ENCODE measurements at places on chromosomes 1 and 21. TPM values are rescaled to one million over a fixed set of nuclear protein-coding genes. Genes with fewer than 3 reads are reported as not detected.

The FCGR3A gene
- total RNA-seq: 5.4 TPM

DNA sequence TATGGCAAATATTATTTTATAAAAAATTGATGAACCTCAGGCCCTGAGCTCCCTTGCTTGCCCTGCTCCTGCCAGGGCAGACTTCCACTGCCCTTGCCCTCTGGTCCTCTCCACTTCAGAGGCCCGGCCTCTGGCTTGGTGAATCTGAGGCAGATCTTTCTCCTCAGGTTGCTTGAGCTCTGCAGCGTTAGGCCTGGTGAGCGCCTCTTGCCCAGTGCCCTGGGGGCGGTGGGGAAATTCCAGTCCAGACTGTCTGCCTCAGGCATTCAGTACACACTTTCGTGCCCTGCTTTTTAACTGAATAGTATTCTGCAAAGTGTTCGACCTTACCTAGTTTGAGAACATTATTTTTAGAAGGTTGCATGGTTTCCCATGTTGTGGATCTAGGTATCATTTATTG is 98.2 kb downstream of the PCBP3 start:
- ATAC-seq: no peak
- no peaks in the 10 kb centered on the region for H3K27me3 ChIP-seq
- H3K4me3 ChIP-seq: no peak overlapping the region

DNA sequence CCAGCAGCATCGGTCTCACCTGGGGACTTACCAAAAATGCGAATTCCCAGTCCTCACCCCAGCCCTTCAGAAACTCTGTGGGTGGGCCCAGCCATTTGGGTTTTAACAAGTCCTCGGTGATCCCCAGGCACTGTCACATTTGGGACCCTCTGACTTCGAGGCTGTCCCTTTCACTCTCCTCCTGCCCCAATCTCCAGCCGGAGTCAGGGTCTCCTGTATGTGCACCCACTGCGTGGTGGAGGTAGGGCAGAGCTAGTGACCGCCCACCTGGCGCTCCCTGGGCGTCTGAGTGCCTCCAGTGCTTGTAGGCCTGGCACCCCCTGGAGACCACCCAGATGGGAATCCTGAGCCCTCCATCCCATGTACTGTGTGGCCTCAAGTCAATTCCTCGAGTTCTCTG is 31.1 kb downstream of the EPHA8 start:
- no peak overlapping the region for H3K27ac ChIP-seq
- H3K36me3 ChIP-seq: no peaks in the 10 kb centered on the region
- peaks cover 87% of the 10 kb centered on the region for H3K27me3 ChIP-seq
- ATAC-seq: no peak
- H3K4me3 ChIP-seq: no peak overlapping the region

DNA sequence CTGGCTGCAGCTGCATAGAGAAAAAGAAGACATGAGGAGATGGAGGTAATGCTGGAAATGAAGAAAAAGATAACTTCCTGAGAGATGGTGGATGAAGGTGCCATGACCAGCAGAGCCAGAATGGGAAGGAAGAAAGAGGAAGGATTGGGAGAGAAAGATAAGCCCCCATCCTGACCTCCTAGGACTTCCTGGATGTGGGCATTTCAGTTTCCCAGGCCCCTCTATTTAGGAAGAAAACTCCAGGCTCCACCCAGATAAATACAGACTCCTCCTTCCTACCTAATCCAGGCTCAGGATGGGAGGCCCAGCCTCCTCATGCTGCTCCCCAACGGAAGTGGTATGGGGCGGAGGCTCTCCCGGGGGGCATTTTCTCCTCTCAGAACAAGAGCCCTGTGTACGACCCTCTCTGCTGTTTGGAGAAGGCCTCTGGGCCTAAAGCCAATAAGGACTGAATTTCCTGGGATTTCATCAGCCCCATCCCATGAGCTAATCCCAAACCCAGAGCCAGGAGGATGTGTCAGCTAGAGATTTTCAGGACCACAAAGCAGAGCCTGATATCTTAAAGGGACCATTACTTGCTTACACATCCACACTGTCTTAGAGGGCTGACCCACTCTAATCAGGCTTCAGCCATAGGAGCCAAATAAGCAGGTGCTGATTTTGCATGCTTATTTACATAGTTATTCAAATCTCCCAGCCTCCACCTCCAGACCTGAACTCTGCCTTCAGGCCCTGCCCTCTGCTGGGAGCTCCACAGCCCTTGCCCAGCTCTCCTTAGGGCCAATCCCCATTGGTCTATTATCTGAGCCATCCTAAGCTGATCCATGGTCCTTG is 5.1 kb upstream of the ARHGEF2 start:
- peak; percentile 79 for ATAC-seq
- H3K4me1 ChIP-seq: peaks cover 37% of the 10 kb centered on the region
- no peaks in the 10 kb centered on the region for H3K36me3 ChIP-seq
- peak overlapping the region; percentile 37 for H3K4me3 ChIP-seq

- no peak overlapping the region for H3K4me3 ChIP-seq
- H3K36me3 ChIP-seq: no peaks in the 10 kb centered on the region
- H3K27ac ChIP-seq: no peak overlapping the region
- H3K4me1 ChIP-seq: peaks cover 56% of the 10 kb centered on the region
- H3K27me3 ChIP-seq: no peaks in the 10 kb centered on the region
Observed at GRCh38 chr1:235313262-235313661, 14.7 kb downstream of the ARID4B start.

The ZMYND12 gene
- not detected for total RNA-seq

GRCh38 chr1:92995441-92996430 is 34.5 kb upstream of the DIPK1A start:
- no peak overlapping the region for H3K4me3 ChIP-seq
- no peak for ATAC-seq
- no peaks in the 10 kb centered on the region for H3K36me3 ChIP-seq
- H3K4me1 ChIP-seq: no peaks in the 10 kb centered on the region

GRCh38 chr1:84387480-84388163 is 10.7 kb upstream of the DNASE2B start:
- H3K4me3 ChIP-seq: no peak overlapping the region
- H3K36me3 ChIP-seq: no peaks in the 10 kb centered on the region
- H3K27ac ChIP-seq: no peak overlapping the region
- no peaks in the 10 kb centered on the region for H3K4me1 ChIP-seq
- no peak for ATAC-seq

DNA sequence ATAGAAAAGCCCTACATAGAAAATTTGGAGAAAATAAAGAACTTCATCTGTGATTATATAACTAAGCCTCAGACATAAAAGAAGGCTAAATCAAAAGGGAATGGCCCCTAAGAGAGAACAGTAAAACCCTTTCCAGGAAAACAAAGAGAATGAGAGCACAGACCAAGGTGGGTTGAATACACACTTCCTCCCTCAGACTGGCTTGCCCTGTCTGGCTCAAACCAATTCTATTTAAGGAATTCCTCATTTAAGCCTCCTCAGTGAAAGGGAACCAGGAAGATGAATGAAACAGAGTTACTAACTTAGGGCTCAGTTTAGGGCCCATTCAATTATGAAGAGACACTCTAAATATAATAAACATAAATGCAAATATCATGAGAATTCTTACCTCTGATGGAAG is 10.6 kb upstream of the SYT14 start:
- H3K27me3 ChIP-seq: peaks cover 5% of the 10 kb centered on the region
- H3K4me1 ChIP-seq: no peaks in the 10 kb centered on the region
- ATAC-seq: no peak

GRCh38 chr1:245173446-245174211 is 18.8 kb downstream of the KIF26B start:
- ATAC-seq: no peak
- no peak overlapping the region for H3K4me3 ChIP-seq
- H3K27ac ChIP-seq: no peak overlapping the region
- H3K36me3 ChIP-seq: no peaks in the 10 kb centered on the region
- no peaks in the 10 kb centered on the region for H3K4me1 ChIP-seq

DNA sequence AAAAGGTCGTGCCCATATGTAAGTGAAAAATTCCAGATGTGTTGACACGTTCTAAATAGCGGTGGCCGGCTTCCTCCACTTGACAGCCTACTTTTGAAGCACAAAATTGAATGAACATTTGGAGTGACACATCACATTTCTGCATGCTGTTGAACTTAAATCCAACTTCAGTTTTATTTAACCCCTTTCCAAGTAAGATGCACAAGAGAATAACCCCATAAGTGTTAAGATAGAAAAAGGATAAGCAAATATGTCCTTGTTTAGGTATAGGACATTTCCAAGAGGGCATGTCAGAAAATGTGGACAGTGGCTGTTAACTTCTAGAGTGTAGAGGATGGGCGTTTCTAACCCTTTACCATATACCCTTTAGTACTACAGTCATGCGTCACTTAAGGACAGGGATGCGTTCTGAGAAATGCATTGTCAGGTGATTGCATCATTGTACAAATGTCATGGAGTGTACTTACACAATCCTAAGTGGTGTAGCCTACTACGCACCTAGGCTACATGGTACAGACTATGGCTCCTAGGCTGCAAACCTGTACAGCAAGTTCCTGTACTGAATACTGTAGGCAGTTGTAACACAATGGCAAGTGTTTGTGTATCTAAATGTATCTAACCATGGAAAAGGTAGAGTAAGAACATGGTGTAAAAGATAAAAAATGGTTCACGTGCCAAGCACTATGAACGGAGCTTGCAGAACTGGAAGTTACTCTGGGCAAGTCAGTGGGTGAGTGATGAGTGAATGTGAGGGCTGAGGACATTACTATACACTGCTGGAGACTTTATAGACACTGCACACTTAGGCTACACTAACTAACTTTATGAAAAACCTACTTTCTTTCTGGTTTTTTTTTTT is 9.3 kb upstream of the FAM89A start:
- no peak overlapping the region for H3K27ac ChIP-seq
- no peak overlapping the region for H3K4me3 ChIP-seq
- peaks cover 7% of the 10 kb centered on the region for H3K4me1 ChIP-seq
- no peak for ATAC-seq
- no peaks in the 10 kb centered on the region for H3K36me3 ChIP-seq
- peaks cover 29% of the 10 kb centered on the region for H3K27me3 ChIP-seq

The BATF3 gene
- 3.9 TPM for total RNA-seq

DNA sequence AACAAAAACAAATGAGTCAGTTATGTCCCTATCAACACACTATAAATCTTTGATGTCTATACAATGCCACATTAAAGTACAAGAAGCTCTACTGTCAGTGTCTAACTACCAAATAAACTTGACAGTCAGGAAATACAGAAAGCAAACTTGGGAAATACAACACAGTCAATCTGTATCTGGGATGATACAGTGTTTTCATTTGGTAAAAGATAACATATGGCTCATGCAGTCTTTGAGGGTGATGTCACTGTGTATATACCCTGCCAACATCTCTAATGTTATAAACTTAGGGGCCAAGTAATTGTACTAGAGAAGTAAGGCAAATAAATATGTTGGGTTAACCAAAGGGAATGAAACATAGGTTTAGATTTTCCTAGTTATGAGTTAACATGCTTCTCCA is 552.5 kb upstream of the ADAMTS5 start:
- H3K4me3 ChIP-seq: no peak overlapping the region
- ATAC-seq: no peak
- no peak overlapping the region for H3K27ac ChIP-seq
- H3K36me3 ChIP-seq: no peaks in the 10 kb centered on the region
- no peaks in the 10 kb centered on the region for H3K4me1 ChIP-seq
- H3K27me3 ChIP-seq: no peaks in the 10 kb centered on the region

- H3K27me3 ChIP-seq: no peaks in the 10 kb centered on the region
- H3K4me1 ChIP-seq: no peaks in the 10 kb centered on the region
- H3K27ac ChIP-seq: no peak overlapping the region
- no peak for ATAC-seq
Observed at GRCh38 chr1:100851726-100852125, 42.9 kb downstream of the EXTL2 start.

DNA sequence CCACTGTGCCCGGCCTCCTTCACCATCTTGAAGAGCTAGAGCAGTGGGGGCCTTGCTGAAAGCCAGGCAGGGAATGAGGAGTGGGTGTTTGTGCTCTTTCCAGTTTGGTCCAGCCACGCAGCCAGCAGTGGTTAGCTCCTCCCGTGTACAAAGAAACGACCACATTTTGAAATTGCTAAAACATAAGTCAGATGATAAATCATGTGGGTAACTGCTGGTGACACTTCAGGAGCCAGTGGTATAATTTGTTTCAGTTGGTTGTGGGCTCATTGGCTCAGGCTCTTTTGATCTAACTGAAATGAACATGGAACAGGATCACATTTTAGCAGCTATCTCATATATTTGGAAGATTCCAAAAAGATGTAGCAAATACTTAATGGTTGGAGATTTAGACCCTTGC is 87.6 kb downstream of the MTR start:
- no peak for ATAC-seq
- H3K36me3 ChIP-seq: peaks cover 85% of the 10 kb centered on the region
- H3K4me3 ChIP-seq: no peak overlapping the region
- H3K27me3 ChIP-seq: no peaks in the 10 kb centered on the region
- H3K27ac ChIP-seq: no peak overlapping the region
- no peaks in the 10 kb centered on the region for H3K4me1 ChIP-seq

GRCh38 chr1:43843684-43844083 is 89.9 kb upstream of the ARTN start:
- H3K36me3 ChIP-seq: peaks cover 42% of the 10 kb centered on the region
- H3K4me3 ChIP-seq: no peak overlapping the region
- no peaks in the 10 kb centered on the region for H3K27me3 ChIP-seq

- peaks cover 31% of the 10 kb centered on the region for H3K27me3 ChIP-seq
- no peak for ATAC-seq
- H3K27ac ChIP-seq: no peak overlapping the region
- no peaks in the 10 kb centered on the region for H3K4me1 ChIP-seq
- H3K4me3 ChIP-seq: no peak overlapping the region
Observed at GRCh38 chr1:245126530-245126929, 28.3 kb upstream of the KIF26B start.

GRCh38 chr21:32015461-32016139 is 142.8 kb downstream of the HUNK start:
- ATAC-seq: no peak
- H3K27ac ChIP-seq: no peak overlapping the region
- no peaks in the 10 kb centered on the region for H3K36me3 ChIP-seq
- no peak overlapping the region for H3K4me3 ChIP-seq
- peaks cover 3% of the 10 kb centered on the region for H3K27me3 ChIP-seq

- H3K27ac ChIP-seq: no peak overlapping the region
- H3K4me1 ChIP-seq: no peaks in the 10 kb centered on the region
- no peak for ATAC-seq
- H3K36me3 ChIP-seq: no peaks in the 10 kb centered on the region
Observed at GRCh38 chr1:231118704-231119453, 43.0 kb upstream of the TRIM67 start.

- no peak overlapping the region for H3K27ac ChIP-seq
- H3K27me3 ChIP-seq: no peaks in the 10 kb centered on the region
- no peak overlapping the region for H3K4me3 ChIP-seq
- ATAC-seq: no peak
- H3K4me1 ChIP-seq: no peaks in the 10 kb centered on the region
- no peaks in the 10 kb centered on the region for H3K36me3 ChIP-seq
Observed at GRCh38 chr1:218874801-218875400, 298.8 kb upstream of the LYPLAL1 start.

The RASAL2 gene
- 18.4 TPM for total RNA-seq

DNA sequence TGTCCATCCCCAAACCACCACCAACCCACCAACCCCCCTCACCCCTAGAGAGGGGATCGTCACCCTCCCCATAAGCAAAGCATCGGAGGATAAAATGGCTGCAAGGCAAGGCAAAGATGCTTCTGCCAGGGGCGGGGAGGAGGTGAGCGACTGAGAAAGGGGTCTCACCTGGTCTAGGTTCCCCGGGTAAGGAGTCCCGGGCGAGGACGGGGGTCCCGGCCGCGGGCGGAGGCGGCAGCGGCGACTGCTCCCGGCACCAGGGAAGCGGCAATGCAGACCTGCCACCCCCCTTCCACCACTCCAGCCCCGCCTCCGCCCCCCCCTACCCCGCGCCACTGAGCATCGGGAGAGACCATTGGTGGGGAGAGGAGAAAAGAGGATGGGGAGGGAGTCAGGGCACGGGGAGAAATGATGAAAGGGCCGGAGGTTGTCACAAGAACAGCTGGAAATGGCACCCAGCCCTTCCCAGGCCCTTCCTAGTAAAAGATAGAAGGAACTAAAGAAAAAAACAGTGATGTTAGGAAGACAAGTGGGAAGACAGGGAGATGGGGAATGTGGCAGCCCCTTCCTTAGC is at the start of gene SV2A:
Gene SV2A, minus strand, starts transcription at position 274 of the 574 bp plus-strand sequence. CDS start 4,004 bp downstream, outside the sequence.
- H3K36me3 ChIP-seq: peaks cover 21% of the 10 kb centered on the region
- H3K27ac ChIP-seq: no peak within 1 kb of the TSS
- peaks cover 26% of the 10 kb centered on the region for H3K4me1 ChIP-seq
- peak; percentile 96 for ATAC-seq
- no peaks in the 10 kb centered on the region for H3K27me3 ChIP-seq
